ENCODE measurements at places on chromosomes 4 and X.

GRCh38 chr4:174495626-174496025, 26.7 kb downstream of the HPGD start:
- DNase-seq: no peak

- DNase-seq: no peak
These were observed 671.6 kb downstream of the GRXCR1 start for GRCh38 chr4:43564107-43564506.

GRCh38 chr4:175542786-175543185, 269.3 kb downstream of the GPM6A start:
- DNase-seq: no peak

GRCh38 chrX:24479924-24480323, 14.8 kb downstream of the PDK3 start:
- peak; percentile 63 for DNase-seq

DNA sequence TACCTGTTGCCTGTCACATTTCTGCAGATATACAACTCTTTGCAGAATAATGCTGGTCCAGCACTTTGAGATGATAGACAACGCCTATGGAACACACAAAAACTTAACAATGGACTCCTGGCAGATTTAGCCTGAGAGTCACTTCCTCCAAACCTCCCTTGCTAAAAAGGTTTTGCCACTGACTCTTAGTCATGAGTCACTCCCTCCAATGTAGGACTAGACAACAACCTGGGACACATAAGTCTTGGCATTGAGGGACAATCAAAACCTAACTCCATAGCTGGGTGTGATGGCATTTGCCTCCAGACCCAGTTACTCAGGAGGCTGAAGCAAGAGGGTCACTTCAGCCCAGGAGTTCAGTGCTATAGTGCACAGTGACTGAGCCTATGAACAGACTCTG, 22.0 kb upstream of the EIF4E start:
- no peak for DNase-seq

GRCh38 chr4:85681221-85681657, 206.3 kb downstream of the ARHGAP24 start:
- no peak for DNase-seq

DNA sequence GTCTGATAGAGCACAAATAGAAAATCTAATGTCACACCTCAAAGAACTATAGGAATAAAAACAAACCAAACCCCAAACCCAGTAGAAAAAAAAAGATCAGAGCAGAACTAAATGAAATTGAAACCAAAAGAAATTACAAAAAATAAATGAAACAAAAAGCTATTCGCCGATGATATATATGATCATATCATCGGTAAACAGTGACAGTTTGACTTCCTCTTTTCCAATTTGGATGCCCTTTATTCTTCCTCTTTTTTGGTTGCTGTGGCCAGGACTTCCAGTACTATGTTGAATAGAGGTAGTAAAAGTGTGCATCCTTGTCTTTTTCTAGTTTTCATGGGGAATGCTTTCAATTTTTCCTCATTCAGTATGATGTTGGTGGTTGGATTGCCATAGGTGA, 215.3 kb upstream of the AR start:
- no peak for DNase-seq

GRCh38 chrX:150362599-150363481, at the start of gene MAMLD1:
MAMLD1 (plus strand) TSS chrX:150363317; CDS start chrX:150445517, 82,200 bp downstream.
- peak; percentile 54 for DNase-seq

- no peak for DNase-seq
These were observed 58.4 kb upstream of the CBR4 start for GRCh38 chr4:169068423-169068822.

- DNase-seq: no peak
These were observed 628.6 kb downstream of the BCOR start for GRCh38 chrX:39469126-39469525.

- no peak for DNase-seq
These were observed 20.2 kb upstream of the TMEM184C start for GRCh38 chr4:147596981-147597380.

GRCh38 chr4:146338512-146338911, 124.2 kb downstream of the REELD1 start:
- DNase-seq: no peak

- DNase-seq: no peak
These were observed 185.4 kb downstream of the TSPAN5 start for GRCh38 chr4:98473046-98473445.

DNA sequence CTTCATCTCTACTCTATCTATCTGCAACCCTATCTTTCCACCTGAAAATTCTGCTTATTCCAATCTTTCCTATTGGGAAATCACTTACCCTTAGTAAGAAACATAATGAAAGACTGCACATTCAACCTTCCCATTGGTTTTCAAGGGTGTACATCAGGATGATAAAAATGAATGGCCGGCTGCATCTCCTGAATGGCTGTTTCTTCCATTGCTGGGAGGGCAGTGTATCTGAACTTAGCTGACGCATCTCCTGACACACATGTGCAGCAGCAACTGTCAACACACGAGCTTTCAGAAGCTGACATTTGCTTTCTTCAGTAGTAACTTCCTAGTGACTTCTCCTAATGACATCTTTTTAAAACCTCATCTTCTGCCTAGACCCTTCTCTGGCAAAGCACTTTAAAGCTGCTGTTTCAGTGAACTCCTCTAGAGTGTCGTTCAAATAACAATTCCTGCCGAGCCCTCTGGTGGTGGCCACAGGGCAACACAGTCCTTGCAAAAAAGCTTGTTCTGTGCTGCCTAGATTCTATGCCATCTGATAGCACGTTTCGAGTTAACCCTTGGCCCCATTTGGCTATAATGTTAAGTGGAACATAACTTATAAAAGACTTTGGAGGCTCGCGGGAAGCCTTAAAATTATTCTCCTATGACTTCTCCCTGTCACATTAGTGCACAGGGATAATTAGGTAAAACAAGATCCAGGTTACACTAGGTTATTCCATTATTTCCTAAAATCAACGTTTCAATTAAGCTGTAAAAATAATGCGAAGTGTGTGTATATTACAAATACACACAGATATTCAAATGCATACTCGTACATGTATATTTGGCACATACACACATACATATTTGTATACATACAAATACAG, 2340.7 kb downstream of the PCDH7 start:
- DNase-seq: peak; percentile 9

- DNase-seq: no peak
These were observed 14.0 kb downstream of the PNMA6F start for GRCh38 chrX:153307276-153308178.

DNA sequence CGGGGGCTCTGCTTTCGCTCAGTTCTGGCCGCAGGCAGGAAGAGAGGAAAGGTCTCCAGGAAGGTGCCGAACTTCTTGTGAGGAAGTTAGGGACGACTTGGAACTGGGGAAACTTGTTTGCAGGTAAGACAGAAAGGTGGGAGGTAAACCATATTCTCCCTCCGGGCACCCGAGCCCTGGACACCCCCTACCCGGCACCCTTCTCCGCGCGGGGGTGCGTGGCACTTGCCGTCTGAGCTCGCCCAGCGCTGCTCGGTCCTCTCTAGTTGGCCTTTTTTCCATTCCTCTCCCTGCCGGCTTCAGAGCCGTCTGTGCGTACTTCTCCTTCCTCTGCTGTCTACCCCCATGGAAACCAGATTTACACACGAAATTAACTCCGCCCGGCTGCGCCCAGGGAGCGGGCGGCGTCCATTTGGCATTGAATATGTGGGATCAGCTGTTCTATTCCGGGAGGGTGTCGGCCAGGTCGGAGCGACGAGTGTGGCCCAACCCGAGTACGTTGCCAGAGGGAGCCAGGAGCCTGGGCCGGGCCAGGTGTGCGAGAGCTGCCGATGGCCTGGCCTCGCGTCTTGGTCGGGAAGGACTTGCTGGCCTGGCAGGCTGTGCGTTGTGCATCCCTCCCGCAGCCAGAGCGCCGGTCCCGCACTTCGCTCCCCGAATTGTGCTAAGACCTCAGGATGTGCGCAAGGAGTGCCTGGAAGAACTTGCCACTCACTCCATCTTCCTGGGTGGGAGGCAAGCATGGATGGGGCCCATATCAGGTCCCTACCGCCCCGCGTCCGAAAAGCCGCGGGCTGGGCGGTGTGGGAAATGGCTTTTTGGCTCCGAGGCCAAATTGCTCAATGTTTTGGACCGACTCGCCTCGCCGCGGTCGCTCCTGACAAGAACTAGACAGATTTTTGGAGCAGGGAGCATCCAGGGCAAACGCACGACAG, 1.7 kb downstream of the PDGFRA start:
- DNase-seq: no peak

DNA sequence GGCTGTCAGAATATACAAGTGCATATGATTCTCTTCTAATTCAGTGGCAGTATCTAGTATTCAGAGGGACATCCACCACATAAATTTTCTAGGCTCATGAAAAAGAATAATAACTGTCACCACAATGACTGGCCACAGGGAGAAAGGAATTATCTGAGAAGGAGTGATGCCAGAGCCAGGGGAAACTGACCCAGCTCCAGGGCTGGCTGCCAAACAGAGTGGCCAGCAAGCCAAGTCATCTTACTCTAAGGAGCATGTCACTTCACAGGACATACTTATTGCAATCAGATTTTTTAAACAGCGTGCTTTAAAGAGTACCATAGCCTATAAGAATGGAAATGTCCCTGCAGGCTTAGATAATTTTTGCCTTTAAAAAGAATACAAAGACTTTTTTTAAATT, 5.8 kb upstream of the SEPTIN11 start:
- DNase-seq: no peak

- no peak for DNase-seq
These were observed 88.3 kb downstream of the CC2D2A start for GRCh38 chr4:15557786-15558550.

DNA sequence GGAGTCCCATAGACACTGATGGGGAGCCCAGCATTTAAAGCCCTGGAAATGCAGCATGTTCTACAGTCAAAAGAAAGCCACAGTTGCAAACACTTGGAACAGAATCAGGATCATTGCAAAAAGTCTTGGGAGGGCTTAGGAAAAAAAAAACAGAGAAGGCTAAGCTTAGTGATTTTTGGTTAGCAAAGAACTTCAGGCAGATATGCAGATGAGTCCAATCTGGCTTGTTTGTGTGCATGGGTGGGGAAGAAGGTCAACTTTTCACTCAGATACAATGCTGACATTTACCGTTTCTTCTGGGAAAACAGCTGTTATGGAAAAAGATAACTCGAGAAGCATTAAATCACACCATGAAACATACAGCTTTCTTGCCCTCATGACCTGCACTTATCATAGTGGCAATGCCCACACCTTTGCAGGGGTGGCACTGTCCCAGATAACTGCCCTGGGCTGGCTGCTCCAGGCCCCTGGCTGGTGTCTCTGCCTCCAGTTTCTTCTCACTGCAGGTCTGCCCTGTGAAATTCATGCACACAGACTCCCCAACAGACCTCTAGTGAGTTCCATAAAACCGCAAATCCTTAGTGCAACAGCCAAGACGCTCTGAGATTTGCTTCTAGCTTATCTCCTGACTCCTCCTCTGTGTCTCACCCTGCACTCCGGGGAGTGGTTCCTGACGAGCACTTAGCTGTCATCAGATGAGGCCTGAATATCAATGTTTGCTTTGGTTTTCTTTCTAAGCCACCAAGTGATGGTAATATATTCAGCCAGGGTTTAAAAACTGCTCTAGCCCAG, 99.2 kb downstream of the DRD5 start:
- no peak for DNase-seq

DNA sequence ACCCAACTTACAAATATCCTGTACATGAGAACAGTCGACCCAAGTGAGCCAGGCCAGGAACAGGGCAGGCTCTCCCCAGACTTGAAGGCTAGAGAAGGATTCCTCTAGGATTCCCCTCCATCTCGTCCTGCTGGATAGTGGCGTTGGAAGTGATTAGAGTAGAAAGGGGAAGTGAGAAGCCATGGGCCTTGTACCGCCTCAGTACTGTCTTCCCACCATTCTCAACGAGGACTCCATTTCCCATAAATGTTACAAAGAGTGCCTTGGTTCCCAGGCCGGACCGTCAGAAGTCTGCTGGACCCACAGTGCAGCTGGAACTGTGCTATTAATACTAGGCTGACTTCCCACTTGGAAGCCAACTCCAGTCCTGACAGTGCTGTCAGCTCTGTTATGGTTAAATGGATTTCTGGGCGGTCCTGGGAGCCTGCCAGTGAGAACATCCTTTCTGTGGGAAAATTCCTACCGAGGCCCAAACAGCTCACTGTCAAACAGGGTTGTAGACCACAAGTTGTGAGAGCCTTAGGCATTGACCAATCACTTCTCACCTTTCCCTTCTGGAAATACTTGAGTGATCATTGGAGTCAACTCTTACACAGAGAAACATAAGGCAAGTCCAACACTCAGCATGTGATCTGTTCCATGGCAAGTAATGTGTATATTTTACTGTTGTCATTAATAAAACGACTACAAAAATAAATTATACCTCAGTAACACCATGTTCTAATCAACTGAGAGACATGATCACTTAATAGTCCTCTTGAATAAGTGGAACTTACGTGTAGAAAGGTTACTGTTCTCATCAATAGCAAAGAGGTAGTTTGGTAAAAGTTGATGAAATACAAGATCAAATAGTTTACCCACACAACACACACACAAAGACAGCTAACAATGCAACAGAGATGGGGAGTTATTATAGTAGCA, 58.4 kb downstream of the AMELX start:
- no peak for DNase-seq

DNA sequence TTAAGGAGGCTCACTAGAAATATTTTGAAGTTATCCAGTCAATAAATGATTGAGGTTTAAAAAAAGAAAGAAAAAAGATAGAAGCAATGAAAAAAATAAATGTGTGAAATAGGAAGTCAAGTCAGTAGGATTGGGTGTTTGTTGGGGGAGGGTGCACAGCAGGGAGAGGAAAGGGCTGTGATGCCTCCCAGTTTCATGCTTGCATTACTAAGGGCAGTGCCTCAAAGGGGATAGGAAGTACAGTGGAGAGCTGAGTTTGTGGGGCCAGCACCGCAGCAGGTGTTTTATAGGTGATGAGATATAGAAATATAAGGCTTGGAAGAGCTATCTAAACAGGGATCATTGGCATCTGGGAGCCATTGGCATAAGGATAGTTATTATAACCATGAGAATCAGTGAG, 919.2 kb downstream of the STIM2 start:
- no peak for DNase-seq

DNA sequence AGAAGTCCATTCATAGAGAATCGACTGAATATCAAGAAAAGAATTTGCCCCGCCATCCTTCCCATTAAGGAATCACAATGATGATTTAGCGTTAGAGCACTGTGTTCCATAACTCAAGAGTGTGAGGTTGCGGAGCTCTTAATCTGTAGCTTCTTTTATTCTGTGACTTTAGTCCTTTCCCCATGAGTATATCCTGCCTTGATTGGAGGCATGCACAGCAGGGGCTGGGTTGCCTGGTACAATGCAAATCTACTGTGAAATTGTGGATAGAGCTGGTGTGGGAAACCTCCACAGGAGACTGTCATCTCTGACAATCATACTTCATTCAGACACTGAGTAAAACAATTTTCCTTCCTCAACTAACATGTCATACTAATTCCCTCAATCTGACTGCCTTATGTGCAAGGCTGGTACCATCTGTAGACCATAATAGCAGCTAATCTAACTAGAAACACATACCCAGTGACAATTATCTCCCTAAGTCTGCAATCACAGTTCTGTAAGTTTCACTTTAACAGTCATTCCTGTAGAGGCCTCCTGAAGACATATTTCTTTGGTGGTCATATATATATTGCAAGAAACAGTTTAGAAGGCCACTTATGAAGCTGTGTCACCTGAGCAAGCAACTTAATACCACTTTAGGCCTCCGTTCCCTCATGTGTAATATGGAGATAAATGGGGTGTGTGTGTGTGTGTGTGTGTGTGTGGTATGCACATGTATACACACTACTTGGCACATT, 355.2 kb upstream of the FAM241A start:
- no peak for DNase-seq

GRCh38 chr4:131551306-131551705, 1597.8 kb upstream of the PCDH10 start:
- DNase-seq: no peak

Measured in activated CD4-positive, alpha-beta T cell treated with anti-CD3 and anti-CD28 coated beads, Interleukin-2, amount 50 U/mL, for 48 hours (primary cell).